Kidney (tissue), 22 donors: ENCODE measurements at places on chromosomes 16 and 17. TPM values are rescaled to one million over a fixed set of nuclear protein-coding genes. Genes with fewer than 3 reads are reported as not detected.

- DNase-seq = peak; percentile 97
Observed at GRCh38 chr17:19362277-19363113, at the start of gene B9D1. B9D1 (minus strand) TSS chr17:19362723; CDS start chr17:19362569, 154 bp downstream.

GRCh38 chr16:89020068-89020924 is 43.3 kb upstream of the CBFA2T3 start:
- DNase-seq = no peak

GRCh38 chr17:63703029-63703428 is 3.1 kb upstream of the LIMD2 start:
- DNase-seq = no peak

Gene KRTAP16-1
- total RNA-seq = not detected

Gene SRL
- 3.3 TPM for total RNA-seq

Gene CHST6
- total RNA-seq = 0.79 TPM

GRCh38 chr16:24609740-24610415 is 70.5 kb downstream of the RBBP6 start:
- peak; percentile 90 for DNase-seq

DNA sequence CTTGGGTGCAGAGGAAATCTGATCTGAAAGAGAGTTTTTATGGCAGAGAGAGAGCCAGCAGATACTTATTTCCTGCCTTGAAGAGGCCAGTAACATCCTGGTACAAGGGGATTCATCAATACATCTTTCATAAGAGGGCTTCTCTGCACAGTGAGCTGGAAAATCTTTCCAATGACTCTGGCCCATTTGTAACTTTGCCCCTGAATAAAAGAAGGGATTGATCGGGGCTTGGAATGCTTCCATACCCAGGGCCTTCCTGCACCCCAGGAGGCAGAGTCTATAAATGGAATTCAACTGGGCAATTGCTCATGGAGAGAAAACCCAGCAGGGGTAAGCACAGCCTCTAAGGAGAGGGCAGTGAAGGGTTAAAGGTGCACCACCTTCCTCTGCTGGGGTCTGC is 163.3 kb downstream of the XYLT1 start:
- no peak for DNase-seq

Gene EFNB3
- total RNA-seq = 3.5 TPM

Gene DHRS13
- total RNA-seq = 29.5 TPM

- DNase-seq = no peak
Observed at GRCh38 chr17:48644159-48644558, 18.0 kb upstream of the HOXB9 start.

DNA sequence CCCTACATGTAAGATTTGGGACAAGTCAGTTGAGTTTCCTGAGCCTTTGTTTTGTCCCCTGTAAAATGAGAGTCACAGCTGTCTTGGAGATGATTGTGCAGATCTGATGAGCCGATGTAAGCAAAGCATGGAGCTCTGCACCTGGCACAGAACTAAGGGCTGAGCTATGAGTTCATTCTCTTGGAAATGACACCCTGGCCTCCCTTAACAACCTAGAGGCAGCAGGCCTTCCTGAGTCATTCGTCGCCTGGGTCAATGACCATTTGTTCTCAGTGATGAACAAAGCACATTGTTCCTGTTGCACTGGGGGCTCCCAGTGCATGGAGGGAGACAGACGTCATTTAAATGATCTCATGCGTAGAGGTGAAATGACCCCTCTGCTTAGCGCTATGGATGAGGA is 62.8 kb upstream of the GCSH start:
- no peak for DNase-seq

GRCh38 chr16:83231729-83232128 is 576.0 kb upstream of the HSBP1 start:
- DNase-seq = no peak

- no peak for DNase-seq
Observed at GRCh38 chr17:78117027-78117981, 11.3 kb downstream of the TMC6 start.

DNA sequence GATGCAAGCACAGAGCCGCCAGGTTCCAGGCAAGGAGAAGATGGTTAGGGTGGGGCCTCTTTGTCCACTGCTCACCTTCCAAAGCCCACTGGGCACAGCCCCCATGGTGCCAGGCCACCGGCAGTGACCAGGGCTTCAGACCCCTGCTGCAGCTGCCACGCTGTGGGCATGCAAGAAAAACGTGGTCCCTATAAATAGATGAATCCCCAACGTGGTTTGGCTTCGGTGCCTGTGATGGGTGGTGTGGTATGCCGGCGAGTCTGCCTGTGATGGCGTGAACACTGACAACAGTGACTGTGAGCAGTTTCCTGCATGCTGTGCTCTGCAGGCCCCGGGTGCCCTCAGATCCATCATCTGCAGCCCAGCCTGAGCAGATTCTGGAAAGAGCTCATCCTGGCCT is 36.6 kb downstream of the RAB11FIP4 start:
- no peak for DNase-seq

Gene DHRS7C
- not detected for total RNA-seq

DNA sequence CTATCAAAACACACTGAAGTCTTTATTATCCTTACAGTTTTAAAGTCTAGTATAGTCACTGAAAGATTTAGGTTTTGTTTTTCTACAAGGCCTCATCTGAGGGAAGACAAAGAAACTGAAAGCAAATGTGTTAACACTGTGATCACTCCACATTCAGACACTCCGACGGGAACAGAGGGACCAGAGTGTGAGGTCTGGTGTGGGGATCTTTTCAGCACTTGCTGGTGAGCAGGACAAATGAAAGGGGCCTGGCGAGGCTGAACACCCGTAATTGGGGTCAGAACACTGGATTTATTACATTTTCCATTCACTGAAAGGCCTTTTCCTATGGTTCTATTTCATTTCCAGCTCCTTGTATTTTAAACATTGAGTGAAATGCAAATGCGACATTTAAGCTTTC is 910.5 kb downstream of the CDH11 start:
- no peak for DNase-seq

- no peak for DNase-seq
Observed at GRCh38 chr16:85293904-85294642, 181.8 kb upstream of the CIBAR2 start.

DNA sequence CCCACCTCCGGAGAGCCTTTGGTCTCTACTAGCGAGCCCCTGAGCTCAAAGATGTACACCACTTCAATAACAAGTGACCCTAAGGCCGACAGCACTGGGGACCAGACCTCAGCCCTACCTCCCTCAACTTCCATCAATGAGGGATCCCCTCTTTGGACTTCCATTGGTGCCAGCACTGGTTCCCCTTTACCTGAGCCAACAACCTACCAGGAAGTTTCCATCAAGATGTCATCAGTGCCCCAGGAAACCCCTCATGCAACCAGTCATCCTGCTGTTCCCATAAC is 702 bp downstream of the SPN start:
- DNase-seq = no peak

GRCh38 chr17:6668219-6668618 is 16.7 kb downstream of the C17orf100 start:
- no peak for DNase-seq

Gene SLC25A10
- total RNA-seq = 19.9 TPM

DNA sequence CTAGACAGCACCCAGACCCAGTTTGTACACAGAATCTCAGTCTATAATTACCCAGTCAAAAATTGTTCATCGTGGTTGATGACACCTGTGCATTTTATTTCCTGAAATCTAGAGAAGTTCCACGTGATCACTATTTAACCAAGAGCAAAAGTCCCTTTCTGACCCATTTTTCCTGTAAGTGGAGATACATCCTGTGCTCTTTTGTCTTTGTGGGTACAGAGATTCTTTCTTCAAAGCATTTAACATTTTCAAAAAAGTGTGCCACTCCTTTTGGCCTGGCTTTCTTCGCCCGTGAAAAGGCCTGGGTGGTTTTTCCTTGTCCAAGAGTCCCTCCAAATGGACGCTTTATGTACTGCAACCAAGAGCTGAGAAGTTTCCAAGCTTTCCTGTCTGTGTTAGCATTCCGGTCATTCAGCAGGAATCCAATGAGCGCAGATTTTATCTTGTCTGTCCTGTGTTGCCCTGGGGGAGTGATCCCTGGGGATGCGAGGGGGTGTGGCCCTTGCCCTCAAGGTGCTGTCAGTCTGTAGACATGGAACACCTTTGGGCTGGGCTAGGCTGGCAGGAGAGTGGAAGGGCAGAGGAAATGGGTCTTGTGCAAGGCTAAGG is 161.1 kb upstream of the CACNG5 start:
- peak; percentile 58 for DNase-seq

GRCh38 chr16:69917739-69918138 is 33.4 kb upstream of the CLEC18A start:
- DNase-seq = peak; percentile 79

Gene ERN2
- total RNA-seq = not detected

Gene VWA3A
- total RNA-seq = 0.76 TPM

Gene GLTPD2
- 0.35 TPM for total RNA-seq

Gene OMG
- total RNA-seq = not detected

DNA sequence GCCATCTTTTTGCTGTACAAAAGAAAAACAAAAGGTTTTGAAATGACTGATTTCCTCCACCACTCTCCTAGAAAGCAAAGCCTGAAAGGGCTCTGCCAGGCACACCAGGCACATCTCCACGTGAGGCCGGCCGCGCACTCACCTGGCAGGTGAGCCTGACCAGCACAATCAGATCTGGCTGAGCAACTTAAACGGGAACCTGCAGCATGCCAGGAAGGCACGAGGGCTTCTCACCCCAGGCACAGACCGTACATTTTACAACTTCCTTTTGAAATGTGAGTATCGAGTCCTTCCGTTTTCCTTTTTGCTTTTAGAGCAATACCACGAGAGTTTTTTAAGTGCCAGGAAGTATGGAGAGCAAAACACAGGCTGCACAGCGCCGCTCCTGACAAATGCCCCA is 22.5 kb downstream of the SLC38A10 start:
- DNase-seq = no peak

GRCh38 chr16:31504159-31504558 is 4.0 kb downstream of the RUSF1 start:
- DNase-seq = peak; percentile 26

DNA sequence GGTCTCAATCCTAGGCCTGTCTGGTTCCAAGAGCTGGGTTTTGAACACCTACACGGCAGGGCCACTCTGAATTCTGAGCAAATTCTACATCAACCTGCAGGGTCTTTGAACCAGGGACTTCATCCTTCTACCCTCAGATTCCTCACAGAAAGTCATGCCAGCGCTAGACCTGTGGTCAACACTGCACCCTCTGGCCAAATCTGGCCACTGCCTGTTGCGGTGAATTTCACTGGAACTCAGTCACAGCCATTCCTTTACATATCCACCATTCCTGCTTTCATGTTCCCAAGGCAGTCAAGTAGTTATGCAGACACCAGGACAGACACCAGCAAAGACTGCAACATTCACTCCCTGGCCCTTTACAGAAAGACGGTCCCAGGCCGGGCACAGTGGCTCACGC is 144.6 kb downstream of the C16orf95 start:
- no peak for DNase-seq

GRCh38 chr17:6040504-6040903 is 29.7 kb upstream of the WSCD1 start:
- DNase-seq = no peak

Gene ZMYND15
- total RNA-seq = 5.1 TPM

- no peak for DNase-seq
Observed at GRCh38 chr17:73814075-73814474, 169.8 kb upstream of the SDK2 start.

GRCh38 chr16:82639666-82640336 is 13.0 kb downstream of the CDH13 start:
- peak; percentile 57 for DNase-seq

DNA sequence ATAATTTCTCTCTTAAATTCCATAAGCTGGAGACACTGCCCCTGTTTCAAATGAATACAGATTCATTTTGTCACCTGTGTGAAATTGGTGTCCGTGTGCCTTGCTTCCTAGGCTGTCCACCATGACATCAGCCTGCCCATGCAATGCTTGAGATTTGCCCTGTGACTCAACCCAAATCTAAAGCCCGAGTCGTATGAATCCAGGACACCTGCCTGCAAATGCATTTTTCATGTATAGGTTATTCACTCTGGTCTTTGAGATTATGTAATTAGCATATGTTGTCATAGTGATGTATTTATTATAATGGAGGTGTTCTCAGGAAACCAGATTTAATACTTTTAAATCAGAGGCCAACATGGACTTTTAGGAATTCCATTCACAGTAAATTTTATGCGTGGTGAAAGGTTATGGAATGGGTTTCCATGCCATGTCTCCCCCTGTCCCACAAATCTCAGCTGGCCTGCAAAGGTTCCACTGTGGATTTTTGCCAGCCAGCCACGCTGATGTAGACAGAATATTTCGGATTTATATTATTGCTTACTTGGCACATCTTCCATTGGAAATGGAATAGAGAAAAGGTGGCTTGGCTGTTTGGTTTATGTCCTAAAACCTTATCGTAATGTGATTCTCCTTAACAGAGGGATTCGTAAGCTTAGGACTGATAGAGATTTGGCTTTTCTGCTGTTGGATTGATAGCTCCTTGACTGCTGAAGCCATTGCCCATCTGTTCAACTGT is 551.1 kb downstream of the WWOX start:
- DNase-seq = no peak

Gene SSTR5
- 6.7 TPM for total RNA-seq

Gene CFAP97D1
- total RNA-seq = not detected

GRCh38 chr17:3773966-3774365 is 27.0 kb downstream of the ITGAE start:
- DNase-seq = no peak

DNA sequence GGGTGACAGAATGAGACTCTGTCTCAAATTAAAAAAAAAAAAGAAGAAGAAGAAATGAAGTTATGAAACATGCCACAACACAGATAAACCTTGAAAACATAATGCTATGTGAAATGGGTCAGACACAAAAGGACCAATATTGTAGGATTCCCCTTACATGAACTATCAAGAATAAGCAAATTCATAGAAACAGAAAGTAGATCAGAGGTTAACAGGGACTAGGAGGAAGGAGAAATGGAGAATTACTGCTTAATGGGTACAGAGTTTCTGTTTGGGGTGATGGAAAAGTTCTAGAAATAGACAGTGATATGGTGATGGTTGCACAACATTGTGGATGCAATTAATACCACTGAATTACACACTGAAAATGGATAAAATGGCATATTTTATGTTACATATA is 16.3 kb downstream of the RANBP10 start:
- no peak for DNase-seq

Gene SHPK
- 17.5 TPM for total RNA-seq

Gene CORO1A
- total RNA-seq = 69.3 TPM

DNA sequence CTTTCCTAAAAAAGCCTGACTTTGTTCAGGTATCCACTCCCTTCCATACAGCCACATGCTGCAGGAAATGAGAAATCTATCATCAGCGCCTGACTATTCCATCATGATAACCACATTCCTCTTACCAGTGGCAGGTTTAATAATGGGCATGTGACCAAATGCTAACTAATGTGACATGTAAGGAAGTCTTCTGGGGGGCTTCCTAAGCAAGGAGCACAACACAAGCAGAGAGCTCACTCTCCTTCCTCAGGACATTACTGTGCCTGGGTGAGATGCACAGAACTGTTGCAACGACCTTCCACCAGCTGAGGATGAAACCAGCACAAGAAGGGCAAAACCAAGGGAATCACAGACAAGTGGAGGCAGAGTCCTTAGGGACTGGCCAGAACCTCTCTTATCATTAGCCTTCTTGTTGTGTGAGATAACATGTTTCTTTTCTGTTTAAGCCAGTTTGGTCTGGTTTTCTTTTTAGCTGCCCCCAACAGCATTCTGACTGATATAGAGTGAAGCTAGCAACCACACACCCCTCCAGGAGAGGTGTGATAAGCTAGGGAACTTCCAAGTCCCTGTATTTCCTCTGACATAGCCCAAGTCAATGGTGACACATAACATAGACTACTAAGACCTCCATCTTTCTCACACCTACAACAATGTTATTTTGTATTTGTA is 16.9 kb downstream of the MYO1D start:
- DNase-seq = no peak
